ENCODE measurements at places on chromosomes 1 and 21.

GRCh38 chr1:247998811-247999210 lies 14.6 kb upstream of the OR2L5 start:
- no peak for DNase-seq

- no peak for DNase-seq
These were observed 12.6 kb upstream of the IL12RB2 start for GRCh38 chr1:67294836-67295617.

GRCh38 chr1:234927312-234927970 lies 201.2 kb downstream of the TOMM20 start:
- no peak for DNase-seq

DNA sequence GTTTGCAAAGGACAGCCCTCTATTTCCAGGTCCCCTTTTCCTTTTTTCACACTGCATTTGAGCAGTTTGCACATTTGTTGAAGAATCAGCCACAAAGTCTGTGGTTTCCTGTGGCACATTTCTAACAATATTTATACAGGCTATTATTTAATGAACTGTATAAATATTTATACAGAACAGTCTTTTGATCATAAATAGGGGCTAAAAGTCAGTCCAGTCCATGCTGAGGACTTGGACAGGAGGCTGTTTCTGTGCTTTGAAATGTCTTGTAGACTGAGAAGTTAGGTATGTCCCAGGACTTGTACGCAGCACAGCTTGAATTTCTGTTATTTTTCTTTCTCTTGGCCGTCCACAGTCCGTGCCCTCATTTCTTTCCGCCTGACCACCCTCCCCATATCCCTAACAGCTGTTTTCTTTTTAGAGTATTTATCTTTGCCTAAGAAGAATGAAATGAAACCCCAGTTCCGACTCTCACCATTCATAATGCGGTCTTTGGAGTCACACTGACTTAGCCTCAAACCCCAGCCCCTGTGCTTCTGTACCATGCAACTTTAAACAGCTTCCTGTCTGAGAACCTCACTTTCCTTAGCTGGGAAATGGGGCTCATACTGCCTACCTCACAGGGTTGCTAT lies 19.7 kb downstream of the FGGY start:
- no peak for DNase-seq

GRCh38 chr1:193727850-193728249 lies 541.4 kb upstream of the B3GALT2 start:
- DNase-seq, result no peak

DNA sequence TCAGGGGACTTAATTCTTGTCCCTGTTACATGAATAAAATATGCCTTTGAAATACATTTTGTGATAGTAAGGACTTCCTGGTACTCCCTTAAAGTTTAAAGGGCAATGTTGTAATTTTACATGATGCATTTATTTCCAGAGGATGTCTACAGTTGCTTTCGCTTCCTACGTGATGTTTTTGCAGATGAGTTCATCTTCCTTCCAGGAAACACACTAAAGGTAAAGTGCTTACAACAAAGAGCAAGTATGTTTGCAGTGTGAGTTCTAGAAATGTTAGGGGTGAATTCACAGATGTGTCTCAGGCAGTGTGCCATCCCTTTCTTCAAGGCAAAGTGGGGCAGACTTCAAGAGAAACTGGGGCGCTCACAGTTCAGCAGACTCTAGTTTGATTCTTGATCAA lies 31.2 kb downstream of the GNPAT start:
- no peak for DNase-seq

- DNase-seq, result no peak
These were observed 314.8 kb downstream of the TPR start for GRCh38 chr1:186060226-186060625.

DNA sequence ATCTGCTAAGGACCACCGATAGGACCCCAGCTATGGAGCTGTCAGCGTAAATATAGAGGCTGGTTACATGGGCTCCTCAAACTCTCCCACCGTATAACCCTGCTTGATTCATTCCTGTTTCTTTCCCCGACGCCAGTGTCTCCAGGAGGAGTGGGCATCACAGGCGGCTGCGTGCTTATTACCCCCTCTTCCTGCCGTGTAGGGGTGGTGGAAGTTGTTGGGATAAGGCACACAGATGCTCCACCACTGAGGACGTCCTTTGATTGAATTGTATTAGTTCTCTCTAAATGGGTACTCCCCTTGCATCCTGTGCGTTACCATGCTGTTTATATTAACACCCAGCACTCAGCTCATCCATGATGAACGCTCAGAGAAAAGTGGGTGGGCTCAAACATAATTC lies 104.6 kb downstream of the ZBTB18 start:
- no peak for DNase-seq

DNA sequence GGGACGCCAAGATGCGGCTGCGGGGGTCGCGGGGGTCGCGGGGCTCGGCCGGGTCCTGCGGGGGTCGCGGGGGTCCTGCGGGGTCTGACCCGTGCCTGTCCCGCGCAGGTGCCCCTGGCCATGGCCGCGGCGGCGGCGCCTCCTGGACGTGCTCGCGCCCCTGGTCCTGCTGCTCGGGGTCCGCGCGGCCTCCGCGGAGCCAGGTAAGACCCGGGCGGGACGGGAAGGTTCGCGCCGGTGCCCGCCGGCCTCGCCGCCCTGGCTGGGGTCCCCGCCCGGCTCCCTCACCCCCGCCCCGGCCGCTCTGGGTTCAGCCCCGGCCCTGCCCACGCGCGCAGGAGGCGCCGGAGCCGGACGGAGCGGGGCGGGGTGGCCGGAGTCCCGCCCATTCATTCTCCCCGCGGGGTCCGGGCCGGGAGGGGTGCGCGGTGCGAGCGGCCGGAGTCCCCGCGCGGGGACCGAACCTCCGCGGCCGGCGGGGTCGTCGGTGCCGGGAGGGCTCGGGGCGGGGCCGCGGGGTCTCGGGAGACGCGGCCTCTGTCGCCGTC lies 380 bp downstream of the COL18A1 start:
- no peak for DNase-seq

- no peak for DNase-seq
These were observed 3.2 kb downstream of the LAD1 start for GRCh38 chr1:201395936-201396335.

- DNase-seq, result no peak
These were observed 177.7 kb downstream of the KIF26B start for GRCh38 chr1:245332513-245332912.

- DNase-seq, result no peak
These were observed 40.0 kb downstream of the RCAN1 start for GRCh38 chr21:34574601-34575529.

DNA sequence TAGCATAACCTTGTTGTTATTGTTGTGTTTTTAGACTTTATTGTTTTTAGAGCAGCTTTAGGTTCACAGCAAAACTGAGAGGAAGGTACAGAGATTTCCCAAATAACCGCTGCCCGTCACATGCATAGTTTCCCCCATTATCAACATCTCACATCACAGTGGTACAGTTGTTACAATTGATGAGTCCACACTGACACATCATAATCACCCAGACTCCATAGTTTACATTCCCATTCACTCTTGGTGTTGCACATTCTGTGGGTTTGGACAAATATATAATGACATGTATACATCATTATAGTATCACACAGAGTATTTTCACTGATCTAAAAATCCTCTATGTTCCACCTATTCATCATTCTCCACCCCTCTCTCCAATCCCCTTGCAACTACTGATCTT lies 25.9 kb upstream of the TOR3A start:
- no peak for DNase-seq

Measured in T1000 (cell line).